ENCODE measurements at places on chromosomes 1 and 21.

GRCh38 chr1:227486559-227486958, 76.8 kb upstream of the ZNF678 start:
- H3K27ac ChIP-seq: no peak overlapping the region
- H3K4me3 ChIP-seq: no peak overlapping the region
- DNase-seq: no peak
- no peaks in the 10 kb centered on the region for H3K4me1 ChIP-seq
- H3K27me3 ChIP-seq: no peaks in the 10 kb centered on the region

DNA sequence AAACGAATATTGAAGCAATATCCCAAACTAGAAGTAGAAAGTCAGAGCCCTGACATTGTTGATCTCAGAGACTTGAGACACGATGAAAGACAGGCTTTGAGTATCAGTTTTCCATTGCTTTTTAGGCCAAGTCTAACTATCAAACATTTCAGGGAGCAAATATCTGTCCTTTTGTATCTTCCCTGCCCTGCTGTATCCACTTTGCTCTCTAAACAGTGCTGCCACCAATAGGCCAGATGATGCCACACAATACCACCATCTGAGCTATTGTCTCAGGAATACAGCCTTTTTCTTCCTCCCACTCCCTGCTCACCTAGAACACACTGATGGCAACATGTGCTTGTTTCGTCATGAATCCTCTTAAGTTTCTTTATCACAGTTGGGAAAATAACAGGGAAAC, 62.6 kb upstream of the SPAG17 start:
- H3K27ac ChIP-seq: no peak overlapping the region
- no peaks in the 10 kb centered on the region for H3K27me3 ChIP-seq
- H3K36me3 ChIP-seq: no peaks in the 10 kb centered on the region
- H3K4me1 ChIP-seq: no peaks in the 10 kb centered on the region

- H3K27me3 ChIP-seq: no peaks in the 10 kb centered on the region
- no peak for DNase-seq
- H3K4me1 ChIP-seq: no peaks in the 10 kb centered on the region
- no peaks in the 10 kb centered on the region for H3K36me3 ChIP-seq
- H3K27ac ChIP-seq: no peak overlapping the region
Measured at GRCh38 chr1:200323856-200324400, 85.9 kb downstream of the ZNF281 start.

- no peak for DNase-seq
- no peaks in the 10 kb centered on the region for H3K27me3 ChIP-seq
- no peaks in the 10 kb centered on the region for H3K36me3 ChIP-seq
- peak overlapping the region; percentile 56 for H3K27ac ChIP-seq
Measured at GRCh38 chr1:107940017-107940577, 24.9 kb downstream of the VAV3 start.

GRCh38 chr1:150118716-150119115, 31.0 kb upstream of the PLEKHO1 start:
- H3K27me3 ChIP-seq: no peaks in the 10 kb centered on the region
- no peak overlapping the region for H3K27ac ChIP-seq
- no peak overlapping the region for H3K4me3 ChIP-seq
- H3K36me3 ChIP-seq: no peaks in the 10 kb centered on the region
- no peaks in the 10 kb centered on the region for H3K4me1 ChIP-seq

GRCh38 chr21:33789697-33790096, 125.9 kb downstream of the ATP5PO start:
- H3K4me1 ChIP-seq: no peaks in the 10 kb centered on the region
- no peak for DNase-seq
- no peaks in the 10 kb centered on the region for H3K27me3 ChIP-seq
- H3K36me3 ChIP-seq: no peaks in the 10 kb centered on the region
- no peak overlapping the region for H3K27ac ChIP-seq

GRCh38 chr1:54970901-54971300, 9.5 kb upstream of the TMEM61 start:
- no peaks in the 10 kb centered on the region for H3K36me3 ChIP-seq
- H3K27me3 ChIP-seq: no peaks in the 10 kb centered on the region
- H3K4me1 ChIP-seq: peaks cover 3% of the 10 kb centered on the region
- no peak for DNase-seq

DNA sequence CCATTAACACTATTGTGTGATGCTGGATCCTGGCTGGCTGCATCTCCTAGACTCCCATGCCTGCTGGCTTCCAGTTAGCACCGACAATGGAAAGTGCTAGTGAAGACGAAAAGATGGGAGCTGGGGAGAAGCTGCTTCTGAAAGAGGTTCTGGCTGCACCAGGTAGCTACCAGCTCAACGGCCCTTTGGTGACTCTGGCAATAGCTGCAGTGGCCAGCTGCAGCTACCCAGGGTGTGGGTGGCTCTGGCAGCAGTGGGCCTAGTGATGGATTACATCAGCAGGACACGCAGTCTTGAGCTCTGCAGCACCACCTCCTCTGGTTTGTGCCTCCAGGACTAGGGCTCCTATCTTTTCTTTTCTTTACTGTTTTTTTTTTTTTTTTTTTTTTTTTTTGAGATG, 662.6 kb downstream of the MATN1 start:
- H3K36me3 ChIP-seq: no peaks in the 10 kb centered on the region
- H3K4me1 ChIP-seq: no peaks in the 10 kb centered on the region
- no peaks in the 10 kb centered on the region for H3K27me3 ChIP-seq
- no peak overlapping the region for H3K27ac ChIP-seq

- no peak overlapping the region for H3K27ac ChIP-seq
- no peaks in the 10 kb centered on the region for H3K27me3 ChIP-seq
- H3K36me3 ChIP-seq: no peaks in the 10 kb centered on the region
- H3K4me1 ChIP-seq: no peaks in the 10 kb centered on the region
- H3K4me3 ChIP-seq: no peak overlapping the region
- DNase-seq: no peak
Measured at GRCh38 chr1:36542024-36542961, 59.6 kb upstream of the CSF3R start.

DNA sequence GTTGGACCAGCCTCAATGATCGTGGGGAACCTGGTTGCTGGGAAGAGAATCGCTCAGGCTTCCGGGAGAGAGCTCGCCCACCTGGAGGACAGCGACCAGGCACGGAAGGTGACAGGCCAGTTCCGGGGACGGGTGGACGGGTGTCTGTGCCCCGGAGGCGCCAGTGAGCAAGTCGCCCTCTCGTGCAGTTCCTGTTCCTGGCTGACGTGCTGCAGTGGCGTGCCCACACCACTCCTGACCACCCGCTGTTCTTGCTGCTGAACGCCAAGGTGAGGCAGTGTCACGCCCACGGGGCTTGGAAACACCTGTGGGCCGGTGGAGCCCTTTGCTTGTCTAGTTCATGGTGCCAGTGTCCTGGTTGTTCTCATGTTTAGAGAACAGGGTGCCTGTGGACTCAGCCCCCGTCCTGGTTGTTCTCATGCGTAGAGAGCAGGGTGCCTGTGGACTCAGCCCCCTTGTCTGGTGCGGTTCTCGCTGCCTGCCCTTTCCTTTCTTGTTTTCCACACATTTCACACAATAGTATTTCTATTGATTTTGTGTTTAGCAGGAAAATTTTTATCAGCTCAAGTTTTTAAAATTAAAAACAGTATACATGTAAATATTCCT, 53.1 kb downstream of the S100B start:
- no peaks in the 10 kb centered on the region for H3K4me1 ChIP-seq
- H3K36me3 ChIP-seq: peaks cover 4% of the 10 kb centered on the region
- H3K27ac ChIP-seq: peak overlapping the region; percentile 83
- DNase-seq: peak; percentile 74
